Hematopoietic multipotent progenitor cell treated with erythropoietin and hydrocortisone succinate and interleukin-3 and kit ligand, for 6 days (in vitro differentiated cells): ENCODE measurements at places on chromosomes 3 and 15.

DNA sequence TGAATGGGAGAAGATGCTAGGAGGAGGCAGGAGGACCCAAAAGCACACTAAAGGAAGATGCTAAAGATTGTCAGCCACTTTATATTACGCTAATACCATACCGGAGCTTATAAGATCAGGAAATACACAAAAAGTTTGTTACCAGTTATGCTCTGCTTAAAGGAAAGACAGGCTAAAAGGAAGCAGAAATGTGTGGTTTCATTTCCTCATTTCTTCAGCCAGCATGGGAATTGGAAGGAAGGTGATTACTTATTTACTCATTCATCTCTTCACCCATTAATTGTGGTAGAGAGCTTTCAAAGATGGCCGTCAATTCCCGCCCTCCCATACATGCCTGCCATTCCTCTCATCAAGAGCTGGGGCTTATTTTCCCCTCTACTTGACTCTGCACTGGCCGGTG, 26.7 kb upstream of the TMEM158 start:
- no peak for DNase-seq

DNA sequence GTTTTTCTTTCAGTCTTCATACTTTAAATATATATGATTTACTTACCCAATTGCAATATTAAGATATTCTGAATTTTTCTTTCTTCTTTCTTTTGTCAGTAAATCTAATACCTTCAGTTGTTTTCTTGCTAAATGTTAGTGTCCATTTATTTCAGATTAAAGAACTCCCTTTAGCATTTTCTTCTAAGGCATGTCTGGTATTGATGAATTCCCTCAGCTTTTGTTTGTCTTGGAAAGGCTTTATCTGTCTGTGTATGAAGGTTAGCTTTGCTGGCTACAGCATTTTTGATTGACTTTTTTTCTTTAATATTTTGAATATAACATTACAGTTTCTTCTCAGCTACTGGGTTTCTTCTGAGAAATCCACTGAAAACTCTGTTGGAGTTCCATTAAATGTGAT, 64.0 kb upstream of the PLSCR4 start:
- DNase-seq: no peak

GRCh38 chr3:160569894-160570652, 4.7 kb upstream of the KPNA4 start:
- DNase-seq: peak; percentile 41

- DNase-seq: no peak
Measured at GRCh38 chr3:128548021-128548420, 55.0 kb upstream of the GATA2 start.

DNA sequence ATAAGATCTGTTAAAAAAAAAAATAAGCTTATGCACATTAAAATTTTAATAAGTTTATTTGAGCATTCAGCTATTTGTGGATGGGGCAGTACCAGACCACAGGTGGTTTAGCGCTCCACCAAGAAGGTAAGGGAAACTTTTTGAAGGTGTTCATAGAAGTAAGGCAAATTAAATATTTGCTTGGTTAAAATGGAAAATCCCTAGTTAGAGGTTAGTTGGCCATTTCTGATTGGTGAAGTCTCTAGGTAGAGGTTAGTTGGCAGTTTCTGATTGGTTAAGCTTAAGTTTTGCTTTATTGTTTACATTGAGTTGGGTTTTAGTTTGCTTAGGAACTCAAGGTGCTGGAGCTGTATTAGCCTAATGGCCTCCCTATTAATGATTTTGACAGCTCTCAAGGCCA, 30.7 kb downstream of the SCN11A start:
- no peak for DNase-seq

GRCh38 chr3:182636646-182637045, 156.7 kb upstream of the ATP11B start:
- DNase-seq: no peak

DNA sequence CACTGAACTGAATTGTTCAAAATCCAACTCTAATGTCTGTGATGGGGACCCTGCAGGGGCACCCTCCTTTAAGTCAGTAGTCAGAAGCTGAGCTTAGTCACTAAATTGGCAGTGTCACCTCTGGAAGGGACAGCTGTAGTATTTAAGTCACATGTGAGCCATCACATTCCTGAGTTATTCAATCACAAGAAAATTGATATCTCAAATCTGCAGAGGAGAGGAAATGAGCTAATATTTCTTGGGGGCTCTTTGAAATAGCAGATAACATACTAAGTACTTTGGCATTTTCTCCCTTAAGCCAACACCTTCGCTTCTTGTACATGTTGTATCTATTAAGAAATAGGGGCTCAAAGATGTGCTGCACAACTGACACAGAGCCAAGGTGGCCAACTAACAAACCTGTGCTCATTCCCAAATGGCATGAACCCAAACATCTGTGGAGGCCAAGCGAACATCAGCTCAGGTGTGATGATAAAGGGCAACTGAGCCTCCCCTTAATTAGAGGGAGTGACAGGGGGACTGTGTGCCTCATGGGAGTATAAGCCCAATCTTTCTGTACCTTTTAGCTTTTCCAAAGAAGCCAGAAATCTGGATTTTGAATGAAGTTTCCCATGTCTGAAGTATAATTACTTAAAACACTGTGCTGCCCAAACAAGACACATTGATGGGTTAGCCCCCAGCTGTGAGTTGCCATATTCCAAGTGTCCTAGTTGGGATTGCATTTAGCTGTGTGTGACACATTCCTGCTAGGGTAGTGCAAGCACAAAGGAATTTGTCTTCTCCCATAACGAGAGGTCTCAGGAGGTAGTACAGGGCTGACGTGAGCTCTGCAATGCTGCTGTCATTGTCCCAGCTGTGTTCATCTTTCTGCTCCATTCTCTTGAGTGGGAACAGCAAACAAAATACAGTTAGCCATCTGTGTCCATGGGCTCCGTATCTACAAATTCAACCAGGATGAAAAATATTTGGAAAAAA, 63.3 kb downstream of the ABHD5 start:
- no peak for DNase-seq

DNA sequence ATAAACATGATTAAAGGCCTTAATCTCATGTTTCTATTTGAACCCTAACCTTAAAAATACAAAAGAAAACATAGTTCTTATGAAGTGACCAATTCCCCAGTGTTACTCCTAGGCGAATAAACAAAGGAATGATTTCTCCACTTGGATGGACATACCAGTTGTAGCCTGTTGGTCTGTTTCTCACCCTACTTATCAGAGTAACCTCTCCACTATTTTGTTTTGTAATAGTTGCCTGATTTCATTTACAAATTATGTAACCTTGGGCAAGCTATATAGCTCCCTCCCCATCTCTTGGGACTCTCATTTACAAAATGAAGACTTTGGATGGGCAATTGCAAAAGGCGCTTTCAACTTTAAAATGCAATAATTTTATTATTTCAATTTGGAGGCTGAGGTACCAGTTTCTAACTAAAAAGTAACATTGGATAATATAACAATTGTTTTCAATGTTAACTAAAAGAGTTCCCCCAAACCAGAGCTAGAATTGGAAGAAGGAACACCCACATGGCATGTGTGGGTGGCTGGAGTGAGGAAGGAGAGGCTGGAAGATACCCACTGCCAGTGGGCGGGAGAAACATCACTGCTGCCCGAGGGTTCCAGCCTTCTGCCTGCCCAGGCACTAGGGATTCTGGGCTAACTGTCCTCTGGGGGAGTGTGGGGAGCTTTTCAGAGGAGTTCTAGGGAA, 74.2 kb downstream of the RFTN1 start:
- DNase-seq: no peak

DNA sequence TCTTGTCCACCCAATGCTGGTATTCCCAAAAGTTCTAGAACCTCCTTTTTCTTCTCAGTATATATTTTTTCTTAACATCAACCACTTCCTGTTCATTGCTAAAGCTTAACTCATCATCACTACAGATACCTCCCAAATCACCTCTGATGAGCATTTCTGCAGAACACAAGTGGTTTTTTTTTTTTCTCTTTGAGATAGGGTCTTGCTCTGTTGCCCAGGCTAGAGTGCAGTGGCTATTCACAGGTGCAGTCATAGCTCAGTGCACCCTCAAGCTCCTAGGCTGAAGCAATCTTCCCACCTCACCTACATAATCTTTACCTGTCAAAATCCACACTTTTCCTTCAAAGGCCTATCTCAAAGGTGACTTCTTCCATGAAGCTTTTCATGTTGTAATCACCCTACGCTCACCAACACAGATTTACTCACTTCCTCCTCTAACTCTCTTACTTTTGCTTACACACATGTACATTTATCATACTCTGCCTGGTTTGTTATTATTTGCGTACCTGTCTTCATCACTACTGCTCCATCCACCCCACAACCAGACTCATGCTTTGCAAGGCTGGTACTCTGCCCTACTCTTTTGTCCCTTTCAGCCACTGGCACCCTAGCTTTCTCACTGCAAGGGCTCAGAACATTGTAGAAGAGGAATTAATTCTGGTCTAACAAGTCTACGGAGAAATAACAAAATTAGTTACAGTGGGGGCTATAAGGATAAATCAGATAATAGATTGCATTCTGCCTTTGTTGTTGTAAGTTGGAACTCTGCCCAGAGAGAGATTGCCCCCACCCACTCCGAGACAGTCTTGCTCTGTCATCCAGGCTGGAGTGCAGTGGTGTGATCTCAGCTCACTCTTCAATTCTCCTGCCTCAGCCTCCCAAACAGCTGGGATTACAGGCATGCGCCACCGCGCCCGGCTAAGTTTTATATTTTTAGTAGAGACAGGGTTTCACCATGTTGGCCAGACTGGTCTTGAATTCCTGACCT, 27.5 kb downstream of the HERC1 start:
- peak; percentile 72 for DNase-seq

DNA sequence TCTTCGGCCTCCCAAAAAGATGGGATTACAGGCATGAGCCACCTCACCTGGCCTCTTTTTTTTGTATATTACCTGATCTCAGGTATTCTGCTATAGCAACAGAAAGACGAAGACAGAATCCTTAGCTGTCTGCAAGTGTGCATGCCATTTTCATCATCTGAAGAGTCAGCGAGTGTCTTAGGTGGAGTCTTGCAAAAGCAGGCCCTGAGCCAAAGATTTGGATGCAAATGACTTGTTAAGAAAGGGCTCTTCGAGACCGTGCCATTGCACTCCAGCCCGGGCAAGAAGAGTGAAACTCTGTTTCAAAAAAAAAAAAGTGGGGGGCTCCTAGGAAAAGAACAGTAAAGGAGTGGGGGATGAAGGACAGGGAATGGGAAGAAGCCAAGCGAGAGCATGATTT, 10.2 kb upstream of the TRIM69 start:
- DNase-seq: peak; percentile 47

DNA sequence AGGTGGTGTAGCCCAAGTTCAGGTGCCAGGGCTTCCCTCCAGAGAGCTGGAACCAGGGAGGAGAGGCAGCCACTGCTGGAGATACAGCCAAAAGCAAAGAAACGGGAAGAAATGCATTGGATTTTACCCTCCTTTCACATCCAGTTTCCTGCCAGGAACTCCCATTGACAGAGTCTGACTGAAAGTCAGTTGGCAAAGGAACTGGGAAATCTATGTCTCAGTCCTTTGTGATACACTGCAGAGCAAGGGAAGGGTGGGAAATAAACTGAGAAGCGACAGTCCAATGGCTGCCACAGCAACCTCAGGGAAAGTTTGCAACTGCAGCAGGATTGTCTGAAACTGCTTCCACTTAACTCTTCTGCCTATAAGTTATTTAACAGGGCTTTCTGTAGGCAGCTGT, 142.6 kb downstream of the SATB1 start:
- DNase-seq: no peak

- no peak for DNase-seq
Measured at GRCh38 chr15:70920981-70921696, 28.5 kb downstream of the LRRC49 start.

DNA sequence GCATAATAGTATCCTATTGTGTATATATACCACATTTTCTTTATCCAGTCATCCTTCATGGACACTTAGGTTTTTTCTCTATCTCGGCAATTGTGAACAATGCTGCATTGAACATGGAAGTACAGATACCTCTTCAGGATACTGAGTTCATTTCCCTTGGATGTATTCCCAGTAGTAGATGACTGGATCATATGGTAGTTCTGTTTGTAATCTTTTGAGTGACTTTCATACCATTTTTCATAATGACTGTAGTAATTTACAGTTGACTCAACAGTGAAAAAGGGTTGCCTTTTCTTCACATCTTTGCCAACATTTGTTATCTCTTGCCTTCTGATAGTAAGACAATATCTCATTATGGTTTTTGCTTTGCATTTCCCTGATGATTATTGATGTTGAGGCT, 21.8 kb downstream of the MYH15 start:
- DNase-seq: no peak

DNA sequence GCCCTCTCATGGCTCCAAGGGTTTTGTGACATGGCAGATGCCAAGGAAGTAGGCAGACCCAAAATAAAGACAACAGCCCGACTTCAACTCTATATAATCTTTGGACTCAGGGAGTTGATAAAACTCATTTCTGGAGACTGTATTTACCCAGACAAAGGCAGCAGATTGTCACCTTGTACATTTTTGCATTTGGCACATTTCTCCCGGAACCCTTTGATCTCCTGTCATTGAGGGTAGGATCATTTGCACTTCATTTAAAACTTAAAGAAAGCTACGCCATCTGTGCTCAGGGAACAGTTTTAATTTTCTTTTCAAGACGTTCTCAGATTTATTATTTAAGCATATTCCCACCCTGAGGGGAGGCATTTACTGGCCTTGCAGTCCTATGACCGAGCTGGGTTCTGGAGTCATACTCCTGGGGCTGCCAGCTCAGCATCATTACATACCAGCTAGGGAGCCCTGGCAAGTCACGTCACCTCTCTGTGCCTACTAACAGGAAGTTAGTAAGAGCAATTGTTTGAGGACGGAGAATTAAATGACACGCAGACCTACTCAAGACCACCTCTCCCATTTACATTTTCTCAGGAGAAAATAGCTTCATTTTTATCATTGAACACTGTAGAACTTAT, 5.9 kb downstream of the CDCP1 start:
- no peak for DNase-seq

DNA sequence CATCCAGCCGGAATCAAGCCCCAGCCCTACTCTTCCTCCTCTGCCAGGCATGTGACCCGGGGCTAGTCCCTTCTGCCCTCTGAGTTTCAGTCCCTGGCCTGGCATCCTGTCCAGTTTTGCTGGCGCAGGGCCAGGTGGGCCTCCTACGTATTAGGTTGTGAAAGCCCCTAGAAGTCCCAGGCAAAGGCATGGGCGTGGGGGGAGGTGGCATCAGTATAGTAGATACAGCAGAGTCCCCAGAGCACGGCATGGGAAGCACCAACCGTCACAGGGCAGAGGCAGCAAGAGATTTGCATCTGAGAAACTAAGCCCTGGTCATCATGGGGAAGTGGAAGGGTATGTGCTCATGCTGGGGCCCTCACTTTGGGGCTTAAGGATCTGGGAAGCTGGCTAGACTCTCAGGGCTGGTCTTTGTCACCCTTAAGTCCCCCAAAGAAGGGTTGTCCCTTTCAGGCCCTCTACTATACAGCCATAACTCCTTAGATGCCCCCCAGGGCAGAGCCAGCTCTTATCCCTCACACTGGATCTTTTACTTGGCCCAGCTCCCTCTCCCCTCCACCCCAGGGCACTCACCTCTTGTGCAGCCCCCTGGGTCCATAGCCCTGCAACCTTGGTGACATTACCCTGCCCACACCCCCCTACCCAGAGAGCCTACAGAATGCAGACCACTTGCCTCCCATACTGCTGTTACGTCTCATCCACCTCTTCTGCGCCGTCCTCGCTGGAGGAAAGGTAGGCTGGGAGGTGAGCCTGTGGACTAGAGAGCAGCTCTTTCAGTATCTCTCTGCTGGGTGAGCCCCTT, 11.3 kb downstream of the NBEAL2 start:
- peak; percentile 35 for DNase-seq
